H1 (cell line): ENCODE measurements at places on chromosomes 11 and 22. TPM values are rescaled to one million over a fixed set of nuclear protein-coding genes. Genes with fewer than 3 reads are reported as not detected.

The OR52E5 gene
- not detected in 2 replicates for polyA plus RNA-seq

The HARBI1 gene
- 2.7 and 3.8 TPM in 2 replicates for polyA plus RNA-seq

The POU2AF2 gene
- not detected in 2 replicates for polyA plus RNA-seq

The PRG2 gene
- polyA plus RNA-seq, result 0.32 and 0.61 TPM in 2 replicates

The HBB gene
- not detected in 2 replicates for polyA plus RNA-seq

The POU2F3 gene
- polyA plus RNA-seq, result 0.78 and 2.1 TPM in 2 replicates

The APOBEC3C gene
- 20.3 and 22.8 TPM in 2 replicates for polyA plus RNA-seq

The GSTT2 gene
- 1.2 and 1.5 TPM in 2 replicates for polyA plus RNA-seq

The APOL3 gene
- polyA plus RNA-seq, result 0.11 and 0.12 TPM in 2 replicates

The OR10A5 gene
- polyA plus RNA-seq, result not detected in 2 replicates

The GPHA2 gene
- 4.4 and 5.4 TPM in 2 replicates for polyA plus RNA-seq

The IRAG1 gene
- polyA plus RNA-seq, result 1.8 and 2.2 TPM in 2 replicates

The PRRG4 gene
- polyA plus RNA-seq, result 0.50 and 0.65 TPM in 2 replicates
